ENCODE measurements at places on chromosomes 12 and 14.

DNA sequence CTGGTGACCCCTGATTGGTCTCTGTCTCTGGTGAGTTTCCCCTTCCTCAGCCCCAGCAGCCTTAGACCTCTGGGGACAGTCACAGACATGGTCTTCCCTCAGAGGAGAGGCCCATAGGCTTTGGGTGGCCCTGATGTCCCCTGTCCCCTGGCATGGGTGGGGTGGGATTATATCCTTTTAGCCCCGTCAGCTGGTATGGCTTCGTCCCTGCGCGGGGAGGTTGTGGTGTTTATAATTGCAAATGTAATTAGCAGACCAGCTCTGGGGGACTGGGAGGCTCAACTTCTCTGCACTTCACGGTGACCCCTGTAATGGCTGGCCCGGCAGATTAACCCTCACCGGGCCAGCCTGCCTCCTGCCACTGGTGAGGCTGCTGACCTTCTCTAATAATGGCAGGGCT lies 5.1 kb downstream of the ESRRB start:
- no peak for DNase-seq

DNA sequence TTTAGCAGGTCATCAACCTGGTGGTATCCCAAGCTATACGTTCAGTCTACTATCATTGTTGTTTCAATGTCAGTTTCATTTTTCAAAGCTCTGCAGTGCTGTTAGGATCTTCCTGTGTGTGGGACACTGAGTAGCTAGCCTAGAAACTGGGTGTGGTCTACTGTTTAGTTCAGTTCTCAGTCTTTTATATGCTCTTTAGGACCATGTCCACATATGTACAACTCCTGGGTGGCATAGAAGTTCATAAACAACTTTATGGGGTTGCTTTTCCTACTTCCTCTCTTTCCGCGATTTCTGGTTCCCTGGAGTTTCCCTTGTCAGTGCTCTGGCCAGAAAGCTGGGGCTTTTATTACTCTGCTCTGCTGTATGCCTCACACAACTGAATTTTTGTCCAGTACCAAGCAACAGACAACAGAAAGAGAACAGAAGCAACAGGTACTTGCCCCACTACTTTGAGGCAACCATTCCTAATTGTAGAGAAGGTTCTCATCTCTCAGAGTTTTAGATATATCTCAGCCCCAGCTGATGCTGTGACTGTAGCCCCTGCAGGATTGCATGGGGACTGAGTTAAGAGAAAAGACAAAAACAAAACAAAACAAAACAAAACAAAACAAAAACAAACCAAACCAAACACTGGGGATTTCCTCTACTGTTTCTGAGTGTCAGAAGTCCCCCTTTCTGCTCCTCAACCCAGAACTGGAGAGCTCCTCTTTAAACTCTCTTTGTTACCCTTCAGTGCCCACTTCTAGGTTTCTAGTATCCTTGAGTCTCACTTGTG lies 30.3 kb downstream of the MIS18BP1 start:
- DNase-seq, result no peak

- DNase-seq, result peak; percentile 60
Observed at GRCh38 chr14:65170768-65171507, 68.6 kb upstream of the MAX start.

DNA sequence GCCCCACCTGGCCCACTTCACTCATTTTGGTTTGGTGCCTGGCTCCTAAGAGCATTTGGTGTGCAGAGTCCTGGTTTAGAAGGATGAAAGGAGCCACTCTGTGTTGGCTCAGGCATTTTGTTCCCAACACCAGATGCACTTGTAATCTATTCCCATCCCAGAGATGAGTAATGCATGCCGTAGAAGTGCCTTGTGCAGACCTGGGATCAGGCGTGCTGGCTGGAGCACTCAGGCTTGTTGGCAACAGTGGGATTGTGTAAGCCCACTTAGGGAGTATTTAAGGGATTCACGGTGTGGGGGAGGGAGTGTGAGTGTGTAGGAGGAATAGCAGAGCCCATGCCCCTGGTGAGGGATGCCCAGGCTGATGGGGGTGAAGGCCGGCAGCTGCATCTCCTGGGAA lies 501.5 kb upstream of the TBX3 start:
- DNase-seq, result no peak

- no peak for DNase-seq
Observed at GRCh38 chr14:82138431-82138830, 604.8 kb upstream of the SEL1L start.

DNA sequence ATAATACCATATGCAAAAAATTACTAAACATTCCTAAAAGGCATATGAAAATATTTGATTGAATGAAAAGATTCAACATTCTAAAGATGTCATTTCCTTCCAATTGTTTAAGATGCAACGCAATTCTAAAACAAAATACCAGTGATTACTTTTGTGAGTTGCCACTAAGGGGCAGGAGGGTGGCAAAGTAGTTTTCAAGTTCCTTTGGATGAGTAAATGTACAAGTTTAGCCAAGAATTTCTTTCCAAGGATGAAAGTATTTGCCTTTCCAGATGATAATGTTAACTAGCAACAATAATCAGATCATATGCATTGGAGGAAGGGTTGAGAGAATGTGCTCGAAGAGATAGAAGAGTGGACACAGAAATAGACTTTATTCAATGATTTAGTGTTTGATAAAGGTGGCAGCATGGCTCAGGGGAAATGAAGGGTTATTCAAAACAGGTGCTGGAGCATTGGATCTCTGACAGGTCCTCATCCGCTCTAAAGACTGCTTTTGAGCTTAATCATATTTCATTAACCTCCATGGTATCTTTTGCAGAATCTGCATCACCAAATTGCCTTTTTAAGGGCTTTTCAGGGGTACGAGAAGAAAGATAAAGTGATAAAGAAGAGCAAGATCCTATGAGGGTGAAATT lies 678.5 kb upstream of the TBX3 start:
- DNase-seq, result no peak

DNA sequence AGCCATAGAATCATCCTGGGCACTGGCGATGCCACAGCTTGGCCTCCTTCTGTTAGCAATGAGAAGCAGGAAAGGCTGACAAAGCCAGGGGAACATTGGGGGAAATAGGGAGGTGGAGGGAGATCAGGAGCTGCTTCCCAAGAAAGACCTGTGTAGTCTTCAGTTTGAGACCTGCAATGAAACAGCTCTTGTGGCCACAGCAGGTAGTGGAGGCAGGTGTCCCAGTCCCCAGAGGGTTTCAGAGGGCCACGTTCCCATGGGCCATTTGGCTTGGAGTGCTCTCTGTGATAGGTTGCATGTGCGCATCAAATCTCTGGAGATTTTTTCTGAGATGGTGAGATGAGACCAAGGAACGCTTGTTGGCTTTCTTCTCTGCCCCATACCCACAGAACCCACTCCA lies 14.4 kb upstream of the OR6S1 start:
- no peak for DNase-seq

DNA sequence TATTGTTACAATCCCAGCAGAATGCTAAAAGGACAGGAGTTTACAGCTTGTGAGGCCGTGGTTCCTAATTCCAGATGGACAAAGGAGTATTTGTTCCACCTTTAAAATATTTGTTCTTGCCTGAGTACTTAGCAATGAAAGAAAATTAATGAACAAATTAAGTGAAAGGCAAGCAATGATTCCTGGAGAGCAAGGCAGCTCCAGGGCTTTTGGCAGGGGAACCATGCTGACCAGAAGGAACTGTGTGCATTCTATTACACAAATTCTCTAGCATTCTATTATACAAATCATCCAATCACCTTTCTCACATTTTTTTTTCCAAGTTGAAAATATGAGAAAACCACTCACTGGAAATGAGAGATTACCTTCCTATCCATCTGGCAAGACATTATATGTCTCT lies 1.8 kb upstream of the BMAL2 start:
- no peak for DNase-seq

DNA sequence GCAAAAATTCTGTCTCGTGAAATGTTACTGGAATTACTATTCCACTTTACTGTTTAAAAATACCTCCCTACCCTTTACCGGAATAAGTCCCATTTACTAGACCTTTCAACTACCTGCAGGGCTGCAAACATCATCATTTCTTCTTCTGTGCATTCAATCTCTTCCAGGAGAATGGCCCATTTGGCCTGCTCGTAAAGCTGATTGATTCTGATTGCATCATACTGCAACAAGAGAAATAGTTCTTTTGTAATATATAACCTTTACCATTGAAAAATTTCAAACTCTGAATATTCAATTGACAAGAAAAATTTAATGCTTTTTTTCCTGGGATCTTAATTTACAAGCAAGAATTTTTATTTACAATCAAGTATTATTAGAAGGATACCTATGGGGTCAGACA lies 72.4 kb downstream of the FERMT2 start:
- no peak for DNase-seq

GRCh38 chr12:59972905-59973304 lies 377.1 kb downstream of the SLC16A7 start:
- DNase-seq, result no peak

GRCh38 chr14:61602733-61603077 lies 92.6 kb upstream of the HIF1A start:
- DNase-seq, result no peak

DNA sequence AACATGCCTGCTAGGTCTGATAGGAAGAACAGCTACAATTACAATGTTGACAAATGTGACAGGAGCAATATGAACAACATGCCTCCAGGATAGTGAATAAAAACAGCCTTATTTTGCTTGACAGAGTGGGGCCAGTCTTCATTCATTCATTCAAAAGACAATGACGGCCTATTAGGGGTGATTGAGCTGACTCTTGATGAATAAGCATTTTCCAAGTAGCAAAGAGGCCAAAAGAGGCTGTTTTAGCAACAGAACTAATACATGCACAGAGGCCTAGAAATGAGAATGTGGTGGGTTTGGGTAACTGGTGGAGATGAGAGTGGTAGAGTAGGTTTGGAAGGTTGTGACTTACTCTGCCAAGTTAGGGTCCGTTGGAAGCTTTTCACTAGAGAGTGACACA lies 138.3 kb downstream of the APAF1 start:
- no peak for DNase-seq

DNA sequence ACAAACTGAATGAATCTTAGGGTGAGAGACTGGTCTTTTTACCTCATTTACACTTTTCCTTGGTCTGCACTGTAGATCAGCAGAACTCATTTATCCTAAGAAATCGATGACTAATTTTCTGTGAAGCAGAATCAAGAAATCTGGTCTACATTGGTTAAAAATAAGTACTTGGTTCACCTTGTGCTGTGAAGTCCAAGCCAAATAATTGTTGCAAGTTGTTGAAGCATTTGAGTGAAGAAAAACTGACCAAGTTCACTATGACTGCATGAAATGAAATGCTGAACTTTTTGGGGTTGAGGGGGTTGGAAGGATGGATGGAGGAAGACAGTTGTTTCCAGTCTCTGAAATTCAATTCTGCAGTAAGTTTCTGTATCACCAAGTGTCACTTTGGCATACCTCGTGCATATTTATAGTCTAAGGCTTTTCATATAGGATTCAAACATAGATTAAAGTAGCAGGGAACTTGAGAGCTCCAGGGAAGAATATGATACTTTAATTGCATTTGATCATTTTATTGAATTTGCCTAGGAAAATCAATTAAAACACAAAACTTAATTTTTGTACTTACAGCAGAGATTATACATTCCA lies 75.0 kb downstream of the FAR2 start:
- DNase-seq, result no peak

DNA sequence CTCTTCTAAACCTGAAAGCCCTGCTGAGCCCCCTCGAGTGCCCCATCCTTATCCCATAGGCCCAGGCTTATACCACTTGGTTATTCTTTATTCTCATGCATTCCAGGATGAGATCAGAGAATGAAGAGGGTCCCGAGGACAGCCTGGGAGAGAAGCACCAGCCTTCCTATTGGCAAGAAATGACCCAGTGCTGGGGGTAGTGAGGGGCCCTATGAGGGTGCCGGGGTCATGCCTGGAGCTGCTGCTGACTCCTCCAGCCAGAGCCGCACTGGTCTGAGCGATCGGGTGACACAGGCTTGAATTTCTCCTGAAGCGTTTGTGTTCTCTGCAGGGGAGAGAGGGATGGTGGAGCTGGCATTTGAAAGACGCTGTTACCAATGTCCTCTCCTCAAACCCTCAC lies 18.1 kb downstream of the MORN3 start:
- no peak for DNase-seq

DNA sequence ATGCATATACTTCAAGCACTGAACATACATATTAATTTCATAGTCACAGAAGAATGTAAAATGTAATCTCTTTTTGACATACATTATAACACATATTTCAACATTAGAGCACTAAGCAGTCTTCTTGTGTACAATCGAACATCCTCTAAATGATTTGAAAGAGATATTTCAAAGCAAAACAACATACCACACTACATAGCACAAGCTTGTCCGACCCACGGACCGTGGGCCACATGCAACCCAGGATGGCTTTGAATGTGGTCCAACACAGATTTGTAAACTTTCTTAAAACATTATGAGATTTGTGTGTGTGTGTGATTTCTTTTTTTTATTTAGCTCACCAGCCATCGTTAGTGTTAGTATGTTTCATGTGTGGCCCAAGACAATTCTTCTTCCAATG lies 7.0 kb downstream of the PRICKLE1 start:
- no peak for DNase-seq

DNA sequence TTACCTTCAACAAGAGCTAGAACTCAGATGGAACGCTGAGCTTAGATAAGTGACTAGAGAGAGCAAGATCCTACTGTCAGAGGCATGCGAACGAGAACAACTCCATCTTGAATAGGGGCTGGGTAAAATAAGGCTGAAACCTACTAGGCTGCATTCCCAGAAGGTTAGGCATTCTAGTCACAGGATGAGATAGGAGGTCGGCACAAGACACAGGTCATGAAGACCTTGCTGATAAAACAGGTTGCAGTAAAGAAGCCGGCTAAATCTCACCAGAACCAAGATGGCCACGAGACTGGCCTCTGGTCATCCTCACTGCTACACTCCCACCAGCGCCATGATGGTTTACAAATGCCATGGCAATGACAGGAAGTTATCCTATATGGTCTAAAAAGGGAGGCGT lies 59.6 kb upstream of the PLEKHG3 start:
- no peak for DNase-seq

DNA sequence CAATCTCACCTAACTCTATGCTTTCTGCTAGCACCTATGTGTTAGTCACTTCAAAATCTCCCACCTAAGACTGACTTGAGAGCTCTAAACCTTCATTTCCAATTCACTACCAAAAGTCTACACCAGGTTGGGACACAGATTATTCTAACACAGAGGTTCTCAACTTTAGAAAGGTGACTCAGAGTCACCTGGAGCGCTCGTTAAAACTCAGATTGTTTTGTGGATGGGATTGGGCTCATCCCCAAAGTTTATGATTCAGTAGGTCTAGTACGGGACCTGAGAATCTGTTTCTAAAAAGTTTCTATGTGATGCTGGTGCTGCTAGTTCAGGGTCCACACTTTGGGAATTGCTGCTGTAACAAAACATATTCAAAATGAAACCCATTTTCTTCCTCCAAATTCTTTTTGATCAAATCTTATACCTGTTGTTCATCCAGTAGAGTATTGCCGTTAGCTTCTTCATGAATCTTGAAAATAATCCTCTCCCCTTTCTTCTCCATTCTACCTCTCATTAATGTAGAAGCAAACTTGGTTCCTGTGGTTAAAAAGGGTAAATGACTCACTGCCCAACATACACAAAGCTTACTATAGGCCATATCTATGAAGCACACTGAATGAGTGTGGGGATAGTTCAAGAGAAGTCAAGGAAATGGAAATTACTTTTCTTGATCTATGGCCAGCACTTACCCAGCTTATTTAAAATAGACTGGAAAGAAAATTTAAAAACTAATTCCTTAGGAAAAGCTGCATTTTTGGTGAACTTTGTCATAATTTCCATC lies 206.7 kb downstream of the KIF21A start:
- no peak for DNase-seq

- DNase-seq, result no peak
Observed at GRCh38 chr14:49860988-49861698, 8.6 kb upstream of the NEMF start.

- no peak for DNase-seq
Observed at GRCh38 chr12:106149096-106149784, 10.5 kb upstream of the NUAK1 start.
